ENCODE measurements at places on chromosomes 3 and 15.

DNA sequence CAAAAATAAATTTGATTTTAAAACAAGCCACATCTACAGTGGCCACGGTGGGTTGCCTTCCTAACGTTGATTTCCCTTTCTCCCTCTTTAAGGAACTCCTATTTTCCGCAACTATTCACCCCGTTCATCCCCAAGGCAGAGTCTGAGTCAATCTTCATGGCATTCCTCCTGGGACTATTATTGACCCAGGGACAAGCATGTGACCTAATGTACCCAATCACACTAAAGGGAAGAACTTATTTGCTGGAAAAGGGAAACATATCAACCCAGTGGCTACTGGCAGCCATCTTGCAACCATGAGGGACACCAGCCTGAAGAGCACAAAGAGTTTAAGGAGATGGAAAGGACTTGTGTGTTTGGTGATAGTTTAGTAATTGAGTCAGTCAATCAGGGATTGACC, 55.4 kb upstream of the ARHGEF3 start:
- DNase-seq: no peak
- no peaks in the 10 kb centered on the region for H3K27me3 ChIP-seq
- H3K4me1 ChIP-seq: no peaks in the 10 kb centered on the region
- H3K4me3 ChIP-seq: no peak overlapping the region

GRCh38 chr15:84034578-84035398, 200.8 kb upstream of the GOLGA6L4 start:
- no peaks in the 10 kb centered on the region for H3K4me1 ChIP-seq
- no peak overlapping the region for H3K27ac ChIP-seq
- peak; percentile 45 for DNase-seq
- no peaks in the 10 kb centered on the region for H3K27me3 ChIP-seq
- H3K36me3 ChIP-seq: no peaks in the 10 kb centered on the region
- H3K4me3 ChIP-seq: no peak overlapping the region

- H3K27ac ChIP-seq: no peak overlapping the region
- no peaks in the 10 kb centered on the region for H3K36me3 ChIP-seq
- H3K27me3 ChIP-seq: no peaks in the 10 kb centered on the region
- H3K4me1 ChIP-seq: no peaks in the 10 kb centered on the region
These were observed 50.4 kb upstream of the RGMA start for GRCh38 chr15:93139436-93139835.

- no peak for DNase-seq
- no peak overlapping the region for H3K27ac ChIP-seq
- no peaks in the 10 kb centered on the region for H3K4me1 ChIP-seq
- no peak overlapping the region for H3K4me3 ChIP-seq
- no peaks in the 10 kb centered on the region for H3K27me3 ChIP-seq
These were observed 38.0 kb downstream of the SMAD3 start for GRCh38 chr15:67103432-67103831.

GRCh38 chr15:67373971-67374370, 119.4 kb downstream of the IQCH start:
- DNase-seq: no peak
- no peaks in the 10 kb centered on the region for H3K27me3 ChIP-seq
- no peaks in the 10 kb centered on the region for H3K36me3 ChIP-seq
- peaks cover 3% of the 10 kb centered on the region for H3K4me1 ChIP-seq
- H3K27ac ChIP-seq: no peak overlapping the region

GRCh38 chr3:63521657-63522056, 130.8 kb upstream of the SNTN start:
- H3K4me3 ChIP-seq: no peak overlapping the region
- H3K27me3 ChIP-seq: no peaks in the 10 kb centered on the region
- no peaks in the 10 kb centered on the region for H3K36me3 ChIP-seq
- DNase-seq: no peak

Measured in H9 (cell line).